Temporal lobe (tissue), 4 donors: ENCODE measurements at places on chromosomes 5 and 9. TPM values are rescaled to one million over a fixed set of nuclear protein-coding genes. Genes with fewer than 3 reads are reported as not detected.

Gene TUSC1
- total RNA-seq, result 10.1 TPM

Gene ODF2
- total RNA-seq, result 13.3 TPM

Gene TMEM232
- total RNA-seq, result 11.8 TPM

Gene TRAPPC13
- 36.6 TPM for total RNA-seq

Gene SLC1A1
- 48.9 TPM for total RNA-seq

Gene FOXD4L5
- total RNA-seq, result not detected

Gene THBS4
- total RNA-seq, result 1.2 TPM

Gene NR2F1
- 36.1 TPM for total RNA-seq

Gene FAM221B
- not detected for total RNA-seq

Gene IFNA2
- total RNA-seq, result not detected

Gene CAVIN4
- 11.8 TPM for total RNA-seq

Gene IL5
- not detected for total RNA-seq

Gene TAS2R1
- not detected for total RNA-seq

Gene ANKRD18A
- 1.2 TPM for total RNA-seq

Gene TMEM245
- 70.3 TPM for total RNA-seq

Gene SWI5
- 8.4 TPM for total RNA-seq

Gene GPR150
- 0.25 TPM for total RNA-seq

Gene HTR1A
- total RNA-seq, result 8.4 TPM

Gene SLC9A3
- 0.98 TPM for total RNA-seq

Gene SLC6A7
- total RNA-seq, result 1.5 TPM

Gene SSNA1
- 15.7 TPM for total RNA-seq

Gene COL23A1
- total RNA-seq, result 0.49 TPM

Gene ZNF608
- 80.9 TPM for total RNA-seq

Gene PTPDC1
- 12.0 TPM for total RNA-seq

Gene RAB14
- total RNA-seq, result 77.2 TPM

Gene C1QTNF2
- total RNA-seq, result 1.7 TPM

Gene LECT2
- not detected for total RNA-seq
